ENCODE measurements at places on chromosomes 16 and 17.

- no peak for DNase-seq
These were observed 222.7 kb downstream of the C16orf95 start for GRCh38 chr16:87094556-87094865.

DNA sequence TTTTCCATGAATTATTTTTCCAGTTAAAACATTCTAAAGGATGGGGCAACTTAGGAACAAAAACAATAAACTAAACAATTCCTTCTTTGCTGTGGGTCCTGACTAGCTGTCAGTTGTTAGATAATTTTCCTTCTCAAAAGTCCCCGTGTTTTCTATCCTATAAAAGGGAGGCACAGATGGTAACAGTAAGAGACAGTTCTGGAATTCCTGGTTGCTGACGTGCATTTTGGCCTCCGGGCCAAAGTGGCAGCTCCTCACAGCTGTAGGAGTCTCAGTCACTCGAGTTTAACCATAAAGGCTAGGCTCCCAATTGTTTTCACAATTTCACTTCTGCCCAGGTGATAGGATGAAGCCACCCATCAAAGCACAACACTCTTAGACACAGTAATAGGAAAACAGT lies 77.0 kb upstream of the ZNF423 start:
- DNase-seq = no peak

DNA sequence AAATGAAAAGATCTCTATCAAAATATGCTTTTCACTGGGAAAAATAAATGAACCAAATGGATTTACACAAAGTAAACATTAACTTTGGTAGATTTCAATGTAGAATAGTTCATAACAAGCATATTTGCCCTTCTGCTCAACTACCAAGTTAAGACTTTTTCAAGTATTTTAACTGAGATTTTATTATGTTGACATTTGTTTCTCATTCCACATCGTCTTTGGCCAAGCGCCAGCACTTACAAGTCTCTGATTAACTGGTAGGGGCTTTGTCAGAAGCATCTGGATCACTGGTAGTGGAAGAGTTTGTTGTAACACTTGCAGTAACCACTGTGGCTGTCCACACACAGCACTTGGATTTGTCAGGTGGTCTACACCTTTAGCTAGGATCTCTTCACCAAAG lies 22.9 kb downstream of the SLFN12L start:
- no peak for DNase-seq

- DNase-seq = no peak
These were observed 596 bp downstream of the OR1F1 start for GRCh38 chr16:3188675-3188924.

DNA sequence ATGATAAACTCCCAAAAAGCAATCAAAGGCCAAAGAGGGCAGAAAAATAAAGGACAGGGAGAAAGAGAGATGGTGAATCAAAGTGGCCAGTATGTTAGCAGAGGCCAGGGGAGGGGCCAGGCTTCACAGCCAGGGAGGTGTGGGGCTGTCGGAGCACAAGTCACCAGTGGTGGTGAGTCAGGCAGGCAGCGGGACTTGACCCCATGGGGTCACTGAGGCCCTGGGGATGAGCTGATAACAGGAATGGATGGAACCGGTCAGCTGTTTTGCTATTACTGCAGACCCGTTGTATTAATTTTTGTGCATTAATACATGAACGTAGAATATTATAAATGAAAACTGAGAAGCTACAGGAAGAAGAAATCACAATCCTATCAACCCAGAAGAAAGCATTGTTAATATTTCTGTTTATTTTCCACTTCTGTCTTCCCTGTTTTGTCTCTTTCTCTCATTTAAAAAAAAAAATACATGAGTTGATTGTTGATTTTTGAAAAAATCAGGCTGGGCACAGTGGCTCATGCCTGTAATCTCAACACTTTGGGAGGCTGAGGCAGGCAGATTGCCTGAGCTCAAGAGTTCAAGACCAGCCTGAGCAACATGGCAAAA lies 106.9 kb downstream of the SOCS1 start:
- no peak for DNase-seq

- no peak for DNase-seq
These were observed 106.4 kb downstream of the IRX5 start for GRCh38 chr16:55037046-55037445.

- no peak for DNase-seq
These were observed 58.4 kb downstream of the TMEM100 start for GRCh38 chr17:55664287-55664686.

- no peak for DNase-seq
These were observed 91.5 kb downstream of the HS3ST4 start for GRCh38 chr16:25783226-25783625.
